Germinal center (tissue), 1 donor: ENCODE measurements at places on chromosomes 6 and 20.
A peak's percentile ranks its signal among the peaks of the same experiment; 100 is the strongest.

- DNase-seq, result no peak
Observed at GRCh38 chr6:30891816-30892538, 7.7 kb downstream of the DDR1 start.

- DNase-seq, result no peak
Observed at GRCh38 chr20:40668449-40669228, 20.4 kb downstream of the MAFB start.

- DNase-seq, result no peak
Observed at GRCh38 chr20:58584881-58585752, 66.0 kb upstream of the STX16 start.

DNA sequence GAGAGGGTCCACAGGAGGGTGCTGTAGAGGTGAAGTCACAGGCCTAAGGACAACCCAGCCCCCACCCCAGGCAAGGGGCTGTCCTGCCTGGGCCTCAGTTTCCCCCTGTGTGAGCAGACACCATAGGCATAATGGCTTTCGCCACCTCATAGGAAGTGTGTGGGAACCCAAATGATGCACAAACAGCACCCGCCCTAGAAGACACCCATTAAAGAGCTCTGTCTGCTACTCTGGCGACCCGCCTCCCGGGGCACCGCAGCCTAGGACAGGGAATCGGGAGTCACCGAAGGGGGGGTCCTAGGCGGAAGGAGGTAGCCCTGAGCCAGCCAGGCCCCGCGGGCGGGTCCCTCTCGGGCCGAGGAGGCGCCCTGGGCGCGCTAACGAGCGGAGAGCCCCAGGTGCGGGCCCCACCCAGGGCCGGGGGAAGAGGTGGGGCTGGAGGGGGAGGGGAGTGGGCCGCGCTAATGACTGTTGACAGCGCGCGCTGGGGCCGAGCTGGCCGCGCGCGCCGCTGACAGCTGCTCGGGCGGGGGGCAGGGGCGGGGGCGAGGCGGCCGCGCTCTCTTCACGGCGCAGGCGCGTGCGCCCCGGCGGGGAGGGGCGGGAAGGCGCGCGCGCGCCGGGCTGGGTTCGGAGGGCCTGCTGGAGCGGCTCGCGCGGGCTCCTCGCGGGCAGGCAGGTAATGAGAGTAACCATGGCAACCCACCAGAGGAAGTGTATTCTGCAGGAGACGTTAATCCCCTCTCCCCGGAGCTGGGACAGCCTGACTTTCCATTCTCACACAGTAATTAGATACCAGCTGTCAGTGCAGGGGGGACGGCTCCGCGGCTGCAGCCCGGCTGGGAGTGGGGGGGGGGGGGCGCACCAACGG, 48.9 kb downstream of the NOL4L start:
- peak; percentile 87 for DNase-seq

GRCh38 chr6:21354805-21355238, 238.7 kb upstream of the SOX4 start:
- DNase-seq, result no peak

DNA sequence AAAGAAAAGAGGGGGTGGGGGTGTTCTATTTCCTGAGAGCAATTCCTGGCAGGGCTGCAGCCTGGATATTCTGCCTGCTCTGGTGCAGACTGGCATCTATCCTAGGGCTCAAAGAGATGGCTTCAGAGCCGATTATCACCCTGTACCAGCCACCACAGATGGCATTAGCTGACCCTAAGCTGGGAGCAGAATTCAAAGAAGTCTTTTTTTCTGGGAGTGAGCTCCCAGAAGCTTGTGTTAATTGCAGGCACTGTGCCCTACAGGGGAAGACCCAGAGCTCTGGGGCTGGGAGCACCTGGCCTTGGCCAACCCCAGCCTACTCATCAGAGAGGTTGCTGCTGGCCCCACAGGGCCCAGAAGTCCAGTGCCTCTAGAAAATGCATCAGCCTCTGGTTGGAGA, 85.9 kb downstream of the PXDC1 start:
- no peak for DNase-seq

GRCh38 chr6:34324738-34325444, 67.6 kb downstream of the NUDT3 start:
- no peak for DNase-seq

- DNase-seq, result peak; percentile 5
Observed at GRCh38 chr6:82365016-82365795, 1.6 kb downstream of the TPBG start.

DNA sequence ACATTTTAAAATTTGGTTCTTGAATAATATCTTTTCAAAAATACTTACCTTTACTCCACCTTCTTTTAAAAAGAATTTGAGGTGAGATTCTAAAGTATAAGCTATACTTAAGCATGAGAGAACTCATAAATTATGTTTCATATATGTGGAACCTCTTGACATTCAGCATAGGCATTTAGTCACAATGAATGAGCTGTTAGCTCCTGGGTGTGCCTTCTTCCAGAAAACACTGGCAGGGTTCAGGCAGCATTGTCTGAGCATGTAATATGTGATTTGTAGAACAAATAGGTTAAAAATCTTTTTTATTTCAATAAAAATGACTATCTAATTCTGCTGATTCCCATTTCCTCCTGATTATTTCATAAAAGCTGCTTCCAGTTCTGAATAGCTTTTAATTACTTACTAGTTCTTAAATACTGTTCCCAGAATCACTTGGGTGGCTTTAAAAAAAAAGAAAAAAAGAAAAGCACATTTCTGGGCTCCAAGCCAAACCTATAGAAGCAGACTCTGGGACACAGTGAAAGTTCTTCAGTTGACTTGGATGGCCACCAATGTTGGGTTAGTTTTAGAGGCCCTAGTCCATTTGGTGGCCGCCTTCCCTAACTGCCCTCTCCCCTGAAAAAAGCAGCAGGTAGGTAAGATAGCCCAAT, 20.2 kb downstream of the RNF8 start:
- DNase-seq, result no peak

DNA sequence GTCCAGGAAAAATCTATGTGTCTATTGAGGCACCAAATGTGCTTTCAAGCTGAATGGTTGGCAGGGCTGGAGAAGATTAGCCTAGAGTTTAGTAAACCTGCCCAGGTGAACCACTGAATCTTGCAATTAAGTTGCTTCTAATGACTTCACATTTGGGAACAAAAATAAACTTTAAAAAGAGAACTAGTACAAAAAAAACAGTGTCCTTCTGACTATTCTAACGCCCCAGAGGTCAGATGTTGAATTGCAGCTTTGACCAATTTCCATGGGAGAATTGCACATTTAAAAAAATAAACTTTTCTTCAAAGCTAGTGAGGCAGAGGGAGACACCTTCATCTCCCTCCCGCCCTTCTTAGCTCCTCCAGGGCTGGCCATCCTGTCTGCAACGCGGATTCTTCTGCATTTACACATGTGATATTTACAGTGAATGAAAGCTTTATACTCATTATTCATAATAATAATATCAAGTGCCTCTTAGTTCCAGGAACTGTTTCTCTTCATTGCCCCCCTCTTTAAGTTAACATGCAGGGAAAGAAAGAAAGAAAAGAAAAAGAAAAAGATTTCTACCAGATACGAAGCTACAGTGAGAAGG, 270.2 kb downstream of the SMOC2 start:
- DNase-seq, result no peak

DNA sequence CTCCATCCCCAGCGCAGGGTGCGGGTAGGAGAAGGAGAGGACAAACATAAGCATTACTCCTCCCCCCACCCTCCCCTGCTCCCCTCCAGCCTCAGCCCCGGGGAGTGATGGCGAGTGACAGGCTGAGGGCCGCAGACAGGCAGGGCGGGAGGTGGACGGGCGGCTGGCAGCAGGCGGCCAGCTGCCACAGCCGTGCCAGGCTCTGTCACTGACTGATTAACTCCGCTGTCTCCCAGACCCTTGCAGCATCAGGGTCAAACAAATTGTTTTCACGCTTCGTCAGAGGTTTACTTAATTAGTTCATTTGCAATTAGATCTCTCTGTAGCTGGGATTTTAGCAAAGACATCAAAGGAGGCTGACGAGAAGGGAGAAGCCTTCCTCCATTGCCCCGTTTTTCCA, 41.9 kb downstream of the FOXP4 start:
- DNase-seq, result no peak

DNA sequence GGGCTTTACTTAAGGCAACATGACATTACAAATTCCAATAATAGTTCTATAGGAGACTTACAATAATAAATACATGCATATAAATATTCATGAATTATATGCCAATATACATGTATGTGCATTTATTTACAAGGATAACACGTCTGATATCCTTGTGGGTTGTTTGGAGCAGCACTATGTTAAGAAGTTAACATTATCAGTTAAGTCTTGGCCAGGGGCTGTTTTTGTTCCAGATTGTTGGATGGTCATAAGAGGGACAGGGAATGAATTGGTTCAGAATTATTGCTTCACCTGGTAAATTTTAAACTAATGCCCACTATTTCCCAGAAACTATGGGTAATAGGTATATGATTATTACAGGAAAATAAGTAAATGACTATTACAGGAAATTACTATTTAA, 81.3 kb upstream of the MMS22L start:
- no peak for DNase-seq

GRCh38 chr6:5214570-5215052, 46.1 kb downstream of the LYRM4 start:
- DNase-seq, result peak; percentile 14

DNA sequence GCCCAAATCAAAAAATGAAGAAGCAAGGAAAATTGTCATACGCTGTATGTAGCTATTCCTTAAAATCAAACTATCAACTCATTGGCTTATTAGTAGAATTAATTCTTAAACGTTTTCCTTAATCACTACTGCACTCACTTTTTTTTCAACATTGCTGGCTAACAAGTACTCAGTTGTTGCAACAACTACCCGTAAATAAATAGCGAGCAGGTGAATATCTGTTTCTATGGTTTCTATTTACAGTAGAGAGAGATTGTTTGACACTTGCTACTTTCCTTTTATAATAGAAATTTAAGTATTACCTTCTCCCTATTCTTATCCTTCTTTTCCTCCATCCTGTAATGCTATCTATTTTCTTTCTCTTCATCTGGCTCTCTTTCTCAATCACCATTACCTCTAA, 25.1 kb downstream of the FRK start:
- no peak for DNase-seq

GRCh38 chr6:51565472-51565871, 521.9 kb downstream of the PKHD1 start:
- DNase-seq, result no peak

DNA sequence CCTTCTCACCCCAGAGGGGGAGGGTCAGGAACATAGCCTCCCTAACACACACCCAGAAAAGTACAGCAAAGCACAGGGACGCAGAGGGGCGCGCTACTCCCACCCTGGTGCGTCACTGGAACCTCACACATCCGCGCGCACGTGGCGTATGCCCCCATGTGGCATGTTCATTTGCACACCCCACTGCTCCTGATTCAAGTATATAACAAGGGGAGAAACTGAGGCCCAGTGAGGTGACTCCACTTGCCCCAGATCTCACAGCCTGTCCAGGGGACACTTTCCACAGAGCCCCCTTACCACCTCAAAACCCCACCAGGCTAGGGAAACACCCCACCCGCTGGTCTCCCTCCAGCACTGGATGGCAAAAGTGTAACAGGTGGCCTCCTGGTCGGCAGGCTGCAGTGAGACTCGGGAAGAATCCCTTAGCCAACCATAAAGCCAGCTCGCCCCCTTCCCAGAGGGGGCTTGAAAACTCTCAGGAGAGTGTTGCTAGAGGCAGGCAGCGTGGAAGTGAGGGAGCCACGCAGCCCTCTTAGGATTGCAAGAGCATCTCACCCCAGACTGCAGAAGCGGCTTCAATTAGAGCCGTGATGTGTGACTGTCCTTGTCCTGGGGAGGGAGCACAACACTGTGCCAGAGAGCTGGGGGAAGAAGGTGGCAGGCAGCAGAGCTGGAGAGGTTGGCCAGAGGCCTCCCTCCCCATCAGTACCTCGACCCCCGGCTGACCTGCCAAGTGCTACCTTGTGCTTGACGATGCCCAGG, at the start of gene GRM4:
Gene GRM4 (minus strand): TSS at position 67 of the 762 bp plus-strand sequence. CDS start 12,591 bp downstream, outside the sequence.
- no peak for DNase-seq

- DNase-seq, result peak; percentile 28
Observed at GRCh38 chr20:728256-728944, 39.9 kb downstream of the SLC52A3 start.

DNA sequence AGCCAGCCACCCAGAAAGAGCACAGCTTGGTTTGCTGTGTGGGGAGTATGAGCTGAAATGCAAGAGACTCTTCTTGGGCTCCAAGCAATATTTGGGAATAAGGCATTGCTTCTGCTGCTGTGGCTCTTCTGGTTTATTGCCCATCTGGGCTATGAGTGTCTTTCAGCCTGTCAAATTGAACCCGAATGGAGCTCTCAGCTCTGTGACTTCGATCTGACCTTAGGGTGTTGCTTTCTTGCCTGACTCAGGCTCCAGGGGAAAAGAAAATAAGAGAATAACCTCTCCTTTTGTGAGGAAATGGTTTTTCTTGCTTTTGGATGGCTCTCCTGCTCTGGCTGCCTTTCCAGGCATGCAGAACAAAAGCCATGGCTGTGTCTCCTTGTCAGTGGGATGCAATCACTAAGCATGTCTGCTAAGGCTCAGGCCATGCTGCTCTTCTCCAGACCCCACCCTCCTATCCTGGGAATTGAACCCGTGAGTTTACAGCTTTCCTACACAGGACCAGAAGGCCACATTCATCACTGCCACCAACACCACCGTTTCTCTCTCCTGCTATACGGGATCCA, 169.4 kb upstream of the JAG1 start:
- DNase-seq, result no peak

DNA sequence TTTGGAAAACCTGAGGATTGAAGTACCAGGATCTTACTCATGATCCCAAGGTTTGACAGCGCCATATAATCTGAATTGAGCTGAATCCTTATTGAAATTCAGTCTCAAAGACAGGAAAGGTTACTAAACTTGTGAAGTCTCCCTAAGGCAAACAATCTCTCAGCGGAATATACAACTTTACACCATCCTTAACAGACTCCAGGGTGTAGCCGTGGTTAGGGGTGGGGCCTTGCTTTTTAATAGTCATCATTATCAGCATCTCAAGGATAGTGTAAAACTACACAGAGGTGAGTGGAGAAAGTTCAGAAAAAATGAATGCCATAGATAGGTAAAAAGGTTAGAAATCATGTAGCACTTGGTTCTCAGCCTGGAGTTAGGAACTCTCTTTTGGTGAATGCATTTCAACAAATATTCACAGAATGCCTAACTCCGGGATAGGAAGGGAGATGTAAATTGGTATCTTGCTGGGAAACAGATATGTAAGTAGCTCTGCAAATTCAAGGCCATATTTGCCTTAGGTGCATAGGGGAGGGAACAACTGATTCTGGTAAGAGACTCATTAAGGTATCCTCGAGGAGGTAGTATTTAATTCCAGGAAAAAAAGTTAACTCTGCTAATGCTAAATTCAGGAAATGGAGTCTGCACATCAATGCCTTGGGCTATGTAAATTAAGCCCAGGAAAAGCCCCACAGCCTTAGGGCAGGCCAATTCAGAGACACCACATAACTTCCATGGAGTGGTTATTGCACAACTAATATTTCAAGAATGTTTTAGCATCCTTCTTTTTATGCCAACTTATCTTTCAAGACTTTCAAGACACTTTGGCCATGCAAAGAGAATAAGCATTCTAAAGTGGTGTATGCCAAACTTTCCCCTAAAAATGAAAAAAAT, 61.6 kb downstream of the SNAP25 start:
- DNase-seq, result no peak

DNA sequence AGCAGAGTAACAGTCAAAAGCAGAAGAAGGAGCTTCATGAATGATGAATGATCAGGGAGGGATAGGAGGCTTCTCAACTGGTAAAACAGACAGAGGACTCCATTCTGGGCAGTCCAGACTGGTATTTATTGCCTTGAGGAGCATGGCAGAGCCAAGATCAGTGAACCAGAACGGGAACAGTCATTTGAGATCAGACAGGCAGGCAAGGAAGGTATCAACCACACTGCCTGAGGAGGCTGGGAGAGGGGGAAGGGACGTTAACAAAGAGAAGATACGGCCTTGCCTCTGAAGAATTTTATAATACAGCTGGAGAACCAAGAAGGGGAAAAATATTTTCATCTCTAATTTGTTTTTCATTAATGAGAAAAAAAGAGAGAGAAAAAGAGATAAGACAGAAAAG, at the start of gene DEFB121:
Gene DEFB121 (minus strand): TSS at position 101 of the 400 bp plus-strand sequence. CDS start 63 bp downstream, at position 38.
- DNase-seq, result no peak
